ENCODE measurements at places on chromosomes 7 and 10. TPM values are rescaled to one million over a fixed set of nuclear protein-coding genes. Genes with fewer than 3 reads are reported as not detected.
A peak's percentile ranks its signal among the peaks of the same experiment; 100 is the strongest.

Gene PPP1R3A
- not detected for total RNA-seq

Gene MUC3A
- 0.61 TPM for total RNA-seq

Gene GRM3
- not detected for total RNA-seq

Gene ASB13
- 4.7 TPM for total RNA-seq

Gene TRIL
- total RNA-seq, result 0.72 TPM

Gene KLHDC10
- total RNA-seq, result 40.3 TPM

Gene TMEM236
- total RNA-seq, result 0.14 TPM

Gene WNT8B
- total RNA-seq, result not detected

Gene SHH
- total RNA-seq, result 0.16 TPM

- no peak for DNase-seq
Observed at GRCh38 chr10:60031664-60032063, 125.3 kb upstream of the CCDC6 start.

GRCh38 chr10:44992070-44992731, 8.5 kb upstream of the ZNF22 start:
- DNase-seq, result no peak

GRCh38 chr7:88276605-88277153, 30.0 kb downstream of the STEAP4 start:
- no peak for DNase-seq

GRCh38 chr7:23863209-23863787, 153.3 kb downstream of the STK31 start:
- DNase-seq, result peak; percentile 10

DNA sequence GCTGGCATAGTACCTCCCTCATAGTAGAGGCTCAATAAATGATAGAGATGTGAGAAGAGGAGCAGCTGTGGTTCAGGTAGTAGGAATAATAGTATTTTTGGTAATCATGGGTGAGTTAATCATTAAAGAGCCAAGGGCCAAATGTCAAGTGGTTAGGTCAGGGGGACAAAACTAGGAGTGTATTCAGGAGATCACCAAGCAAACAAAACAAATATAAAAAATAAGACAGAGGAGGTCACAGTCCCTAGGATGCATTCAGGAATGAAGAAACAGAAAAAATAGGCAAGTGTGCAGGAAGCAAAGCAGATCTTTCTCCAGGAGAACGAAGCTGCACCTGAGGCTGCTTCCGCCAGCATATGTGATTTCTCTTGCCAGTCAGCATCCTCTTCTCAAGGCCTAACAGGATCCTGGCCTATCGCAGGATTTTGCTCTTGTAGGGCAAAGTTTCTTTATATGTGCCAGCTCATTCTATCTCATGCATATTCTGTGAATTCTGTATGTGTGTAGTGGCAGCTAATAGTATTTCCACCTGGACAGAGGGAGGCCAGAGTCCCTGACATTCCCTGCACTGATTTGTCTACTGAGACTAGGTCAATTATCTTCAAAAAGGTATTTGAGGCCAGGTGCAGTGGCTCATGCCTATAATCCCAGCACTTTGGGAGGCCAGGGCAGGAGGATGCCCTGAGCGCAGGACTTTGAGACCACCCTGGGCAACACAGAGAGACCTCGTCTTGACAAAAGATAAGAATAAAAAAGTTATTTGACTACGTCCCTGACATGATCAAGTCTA, 82.7 kb downstream of the AKR1D1 start:
- DNase-seq, result no peak

DNA sequence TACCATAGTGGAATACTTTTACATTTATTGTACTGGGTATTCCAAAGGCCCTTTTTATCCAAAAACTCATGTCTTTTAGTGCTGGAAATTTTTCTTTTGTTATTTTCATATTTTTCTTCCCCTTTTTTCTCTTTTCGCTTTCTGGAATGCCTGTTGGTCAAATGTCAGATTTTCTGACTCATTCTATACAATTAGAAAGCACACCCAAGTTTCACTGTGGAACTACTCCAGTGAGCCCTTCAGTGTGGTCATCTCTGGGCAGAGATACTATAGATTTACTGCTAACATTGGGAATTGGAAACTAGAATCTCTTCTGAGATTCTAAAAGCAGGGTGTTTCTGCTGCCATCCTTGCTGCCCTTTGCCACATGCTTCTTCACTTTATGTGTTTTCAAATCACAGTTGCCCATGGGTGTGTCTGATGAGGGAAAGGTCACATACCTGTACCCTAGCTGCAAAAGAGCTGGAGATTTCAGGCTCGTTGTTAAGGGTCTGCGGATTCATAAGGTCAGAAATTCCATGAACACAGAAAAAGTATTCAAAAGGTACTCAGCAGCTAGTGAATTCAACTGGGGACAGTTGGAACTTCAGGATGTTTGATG, 5.6 kb upstream of the WASL start:
- no peak for DNase-seq

DNA sequence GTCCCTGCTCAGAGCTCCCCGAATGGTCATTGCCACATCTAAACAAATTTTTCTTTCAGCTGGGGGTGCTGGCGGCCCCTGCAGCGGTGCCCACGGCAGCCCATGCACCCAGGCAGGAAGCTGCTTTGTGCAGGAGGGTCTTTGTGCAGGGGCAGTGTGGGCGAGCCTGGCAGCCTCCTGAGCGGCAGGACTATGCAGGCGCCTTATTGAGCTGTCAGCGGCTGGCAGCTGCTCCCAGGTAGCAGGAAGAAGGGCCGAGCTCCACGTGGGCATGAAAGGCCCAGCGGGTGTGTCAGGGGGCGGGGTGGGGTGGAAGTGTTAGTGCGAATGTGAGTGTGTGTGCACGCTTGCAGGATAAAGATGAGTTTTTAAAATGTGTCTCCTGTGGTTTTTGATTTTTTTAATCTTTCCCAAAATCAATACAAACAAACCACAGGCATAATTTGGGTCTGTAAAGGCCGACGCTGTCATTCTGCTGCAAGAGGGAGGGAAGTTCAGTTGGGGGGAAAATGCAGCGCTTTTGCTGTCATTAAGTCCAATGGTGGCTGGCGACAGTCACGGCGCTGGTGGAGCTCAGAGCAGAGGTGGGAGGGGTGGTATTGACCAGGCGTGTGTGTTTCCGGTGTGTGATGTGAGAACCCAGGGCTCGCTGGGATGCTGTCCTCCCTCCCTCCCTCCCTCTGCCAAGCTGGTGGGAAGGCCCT, 83.9 kb downstream of the LHPP start:
- no peak for DNase-seq

DNA sequence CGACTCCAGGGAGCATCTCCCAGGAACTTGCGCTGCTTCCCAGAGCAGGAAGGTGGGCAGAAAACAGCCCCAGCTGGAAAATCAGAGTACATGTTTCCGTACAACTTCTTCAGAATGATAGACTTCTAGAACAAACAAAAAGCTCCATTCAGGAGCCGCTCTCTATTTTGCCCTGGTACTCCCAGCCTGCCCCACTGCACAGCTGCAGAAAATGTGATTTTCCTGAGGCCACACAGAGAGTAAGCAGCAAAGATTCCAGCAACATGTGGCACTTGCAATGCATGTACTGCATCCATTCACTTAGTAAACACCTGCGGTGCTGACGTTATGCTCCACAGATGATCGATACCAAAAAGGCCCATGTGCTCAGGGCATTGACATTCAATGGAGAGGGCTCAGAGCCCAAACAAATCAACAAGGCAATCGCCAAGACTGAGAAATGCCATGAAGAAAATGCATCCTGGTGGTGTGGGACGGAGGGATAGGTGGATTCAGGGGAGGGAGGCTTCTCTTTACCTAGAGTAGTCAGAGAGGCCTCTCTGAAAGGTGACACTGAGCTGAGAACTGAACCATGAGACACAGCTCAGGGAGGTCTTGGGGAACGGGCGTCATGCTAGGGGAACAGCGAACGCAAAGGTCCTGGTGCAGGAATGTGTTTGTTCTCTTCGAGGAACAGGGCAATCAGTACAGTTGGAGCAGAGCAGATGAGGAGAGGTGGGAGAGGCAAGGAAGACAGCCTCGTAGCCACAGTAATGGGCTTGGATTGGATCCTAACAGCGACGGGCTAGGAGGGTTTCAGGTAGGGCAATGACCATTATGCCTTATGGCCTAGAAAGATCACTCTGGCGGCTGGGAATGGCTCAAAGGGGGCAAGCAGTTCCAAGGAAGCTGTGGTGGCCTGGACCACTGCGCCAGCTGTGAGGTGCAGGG, 35.3 kb upstream of the DUSP5 start:
- no peak for DNase-seq

- no peak for DNase-seq
Observed at GRCh38 chr10:18303851-18304801, 163.9 kb downstream of the CACNB2 start.

DNA sequence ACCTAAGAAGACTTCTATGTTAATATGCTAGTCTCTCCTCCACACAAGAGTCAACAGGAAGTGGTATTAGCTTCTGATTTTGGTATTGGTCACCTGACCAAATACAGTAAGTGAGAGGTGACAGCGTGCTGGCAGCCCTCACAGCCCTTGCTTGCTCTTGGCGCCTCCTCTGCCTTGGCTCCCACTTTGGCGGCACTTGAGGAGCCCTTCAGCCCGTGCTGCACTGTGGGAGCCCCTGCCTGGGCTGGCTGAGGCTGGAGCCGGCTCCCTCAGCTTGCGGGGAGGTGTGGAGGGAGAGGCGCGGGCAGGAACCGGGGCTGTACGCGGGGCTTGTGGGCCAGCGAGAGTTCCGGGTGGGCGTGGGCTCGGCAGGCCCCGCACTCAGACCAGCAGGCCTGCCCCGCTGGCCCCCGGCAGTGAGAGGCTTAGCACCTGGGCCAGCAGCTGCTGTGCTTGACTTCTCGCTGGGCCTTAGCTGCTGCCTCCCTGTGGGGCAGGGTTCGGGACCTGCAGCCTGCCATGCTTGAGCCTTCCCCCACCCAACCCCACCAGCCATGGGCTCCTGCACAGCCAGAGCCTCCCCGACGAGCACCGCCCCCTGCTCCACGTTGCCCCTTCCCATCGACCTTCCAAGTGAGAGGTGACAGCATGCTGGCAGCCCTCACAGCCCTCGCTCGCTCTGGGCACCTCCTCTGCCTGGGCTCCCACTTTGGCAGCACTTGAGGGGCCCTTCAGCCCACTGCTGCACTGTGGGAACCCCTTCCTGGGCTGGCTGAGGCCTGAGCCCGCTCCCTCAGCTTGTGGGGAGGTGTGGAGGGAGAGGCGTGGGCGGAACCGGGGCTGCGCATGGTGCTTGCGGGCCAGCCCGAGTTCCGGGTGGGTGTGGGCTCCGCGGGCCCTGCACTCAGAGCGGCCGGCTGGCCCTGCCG, 4.2 kb upstream of the ACSL5 start:
- DNase-seq, result no peak

DNA sequence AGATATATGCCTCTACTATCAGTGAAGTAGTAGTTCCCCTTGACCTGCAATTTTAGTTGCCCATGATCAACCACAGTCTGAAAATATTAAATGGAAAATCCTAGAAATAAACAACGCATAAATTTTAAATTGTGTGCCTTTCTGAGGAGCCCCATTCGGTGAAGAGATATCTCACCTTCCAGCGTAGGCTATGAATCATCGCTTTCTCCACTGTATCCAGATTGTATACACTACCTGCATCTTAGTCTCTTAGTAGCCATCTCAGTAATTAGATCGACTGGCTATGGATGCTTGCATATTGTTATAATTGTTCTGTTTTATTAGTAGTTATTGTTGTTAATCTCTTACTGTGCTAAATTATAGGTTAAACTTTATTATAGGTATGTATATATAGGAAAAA, 151.3 kb downstream of the LRRC4 start:
- no peak for DNase-seq

- DNase-seq, result no peak
Observed at GRCh38 chr7:116583653-116584052, 58.8 kb downstream of the CAV1 start.

GRCh38 chr10:89574368-89574767, 39.0 kb upstream of the SLC16A12 start:
- DNase-seq, result peak; percentile 61

DNA sequence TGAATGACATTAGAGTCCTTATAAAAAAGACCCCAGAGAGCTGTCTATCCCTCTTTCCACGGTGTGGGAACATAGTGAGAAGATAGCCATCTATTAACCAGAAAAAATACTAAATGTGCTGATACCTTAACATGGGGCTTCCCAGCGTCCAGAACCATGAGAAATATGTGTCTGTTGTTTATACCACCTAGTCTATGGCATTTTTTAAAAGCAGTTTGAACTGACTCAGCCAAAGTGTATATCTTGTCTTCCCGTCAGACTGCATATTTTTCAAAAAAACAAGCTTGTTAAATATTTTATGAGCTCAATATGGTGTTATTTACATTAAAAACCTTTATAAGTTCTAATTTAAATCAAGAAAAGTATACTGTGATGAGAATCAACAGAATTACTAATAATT, 255.3 kb downstream of the HGF start:
- DNase-seq, result no peak

- no peak for DNase-seq
Observed at GRCh38 chr10:101487399-101487798, 100.7 kb downstream of the POLL start.

DNA sequence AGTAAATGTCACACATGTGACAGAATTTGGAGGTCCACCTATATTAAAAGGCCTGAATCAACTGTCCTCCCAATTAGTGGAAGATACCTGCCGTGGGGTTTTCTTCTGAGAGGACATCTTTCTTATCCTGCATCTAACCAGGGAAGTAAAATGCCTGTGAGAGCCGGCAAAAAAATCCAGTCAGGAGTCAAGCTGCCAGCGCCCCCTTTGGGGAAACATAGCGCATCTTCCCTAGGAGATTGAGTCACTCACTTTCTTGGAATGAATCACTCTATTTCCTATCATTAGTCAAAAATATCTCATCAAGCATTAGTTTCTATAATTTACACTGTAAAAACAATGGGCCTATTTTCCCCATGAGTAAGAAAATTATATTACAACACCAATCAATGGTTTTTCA, 66.4 kb upstream of the ANK3 start:
- peak; percentile 27 for DNase-seq

DNA sequence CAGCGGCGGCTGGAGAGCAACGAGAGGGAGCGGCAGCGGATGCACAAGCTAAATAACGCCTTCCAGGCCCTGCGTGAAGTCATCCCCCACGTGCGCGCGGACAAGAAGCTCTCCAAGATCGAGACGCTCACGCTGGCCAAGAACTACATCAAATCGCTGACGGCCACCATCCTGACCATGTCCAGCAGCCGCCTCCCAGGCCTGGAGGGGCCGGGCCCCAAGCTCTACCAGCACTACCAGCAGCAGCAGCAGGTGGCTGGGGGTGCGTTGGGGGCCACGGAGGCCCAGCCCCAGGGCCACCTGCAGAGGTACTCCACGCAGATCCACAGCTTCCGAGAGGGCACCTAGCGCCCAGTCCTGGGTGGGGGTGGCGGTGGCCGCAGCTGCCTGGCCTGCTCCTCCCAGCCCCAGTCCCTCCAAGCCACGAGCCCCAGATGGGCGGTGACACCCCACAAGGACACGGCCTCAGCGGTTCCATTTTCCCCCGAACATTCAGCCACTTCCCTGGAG, 1.3 kb downstream of the BHLHA15 start:
- DNase-seq, result no peak
